ENCODE measurements at places on chromosomes 12 and 14.

DNA sequence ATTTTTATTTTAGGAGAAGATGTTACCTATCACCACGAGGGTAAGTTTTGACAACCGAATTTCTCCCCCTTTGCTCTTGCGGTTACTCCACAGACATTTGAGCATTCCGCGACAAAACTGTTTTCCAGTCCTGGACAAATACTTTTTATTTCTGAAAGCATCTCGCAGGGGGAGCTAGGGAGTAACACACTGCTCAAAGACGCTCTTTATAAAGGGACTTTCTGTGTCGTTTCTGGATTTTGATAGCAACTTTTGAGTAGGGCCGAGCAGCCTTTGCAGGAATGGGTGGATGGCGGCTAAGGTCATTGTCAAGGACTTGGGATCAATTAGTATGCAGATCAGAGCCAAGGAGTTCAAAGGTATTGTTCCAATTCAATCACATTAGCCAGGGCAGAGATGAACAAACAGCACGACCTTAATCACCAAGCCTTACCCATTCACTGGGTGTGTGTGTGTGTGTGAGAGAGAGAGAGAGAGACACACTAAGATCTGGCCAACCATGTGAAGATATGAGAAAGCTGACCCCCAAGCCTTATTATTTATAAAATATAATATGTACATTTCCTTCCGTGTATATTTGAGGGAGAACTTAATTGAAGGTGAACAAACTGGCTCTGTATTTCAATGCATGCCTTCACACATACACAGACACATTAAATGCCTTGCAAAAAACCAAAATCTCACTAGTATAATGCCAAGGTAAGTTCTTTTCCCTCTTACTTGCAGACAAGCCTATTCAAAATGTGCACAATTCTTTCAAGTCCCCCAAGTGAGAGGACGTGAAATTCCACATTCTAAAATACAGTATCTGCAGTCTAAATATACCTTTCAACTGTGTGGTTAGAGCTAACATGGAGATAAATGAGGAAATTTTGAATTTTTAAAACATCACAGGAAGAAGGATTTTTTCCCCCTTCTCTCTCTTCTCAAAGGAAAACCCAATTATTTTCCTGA is 613.8 kb downstream of the VRK1 start:
- DNase-seq, result no peak

DNA sequence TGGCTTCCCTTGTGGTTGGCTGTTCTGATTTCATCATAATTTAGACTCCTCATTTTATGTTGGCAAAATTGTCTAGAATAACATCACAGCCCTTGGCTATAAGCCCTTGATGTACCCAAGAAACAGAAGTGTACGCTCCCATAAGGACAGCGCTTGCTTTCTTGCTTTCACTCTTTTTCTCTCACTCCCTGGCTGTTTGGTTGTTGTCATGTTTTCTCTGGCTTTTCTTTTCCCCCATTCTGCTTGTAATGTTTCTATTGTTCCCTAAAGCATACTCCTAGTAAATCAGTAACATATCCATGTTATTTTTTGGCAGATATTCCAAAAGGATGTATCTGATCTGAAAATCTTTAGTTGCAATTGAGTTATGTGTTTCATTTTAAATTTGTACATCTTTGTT is 530.5 kb downstream of the NOVA1 start:
- no peak for DNase-seq

DNA sequence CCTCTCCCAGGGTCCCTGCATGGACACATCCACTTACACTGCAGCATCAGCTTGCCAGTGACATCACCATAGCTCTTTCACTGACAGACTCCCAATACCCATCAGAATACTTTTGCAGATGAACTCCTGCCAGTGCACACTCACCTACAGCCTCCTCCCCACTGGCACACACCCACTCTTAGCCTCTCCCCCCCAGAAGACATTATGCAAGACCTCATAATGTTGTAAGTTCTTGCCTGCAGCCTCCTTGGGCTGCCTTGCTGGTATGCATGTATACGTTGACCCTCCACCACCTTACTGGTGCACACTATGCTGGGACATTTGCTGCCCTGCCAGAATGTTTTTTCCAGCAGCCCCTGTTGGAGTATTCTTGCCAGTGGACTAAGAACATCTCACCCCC is 324.2 kb downstream of the AEBP2 start:
- no peak for DNase-seq

GRCh38 chr14:81384900-81385299 is 15.2 kb downstream of the STON2 start:
- peak; percentile 92 for DNase-seq

DNA sequence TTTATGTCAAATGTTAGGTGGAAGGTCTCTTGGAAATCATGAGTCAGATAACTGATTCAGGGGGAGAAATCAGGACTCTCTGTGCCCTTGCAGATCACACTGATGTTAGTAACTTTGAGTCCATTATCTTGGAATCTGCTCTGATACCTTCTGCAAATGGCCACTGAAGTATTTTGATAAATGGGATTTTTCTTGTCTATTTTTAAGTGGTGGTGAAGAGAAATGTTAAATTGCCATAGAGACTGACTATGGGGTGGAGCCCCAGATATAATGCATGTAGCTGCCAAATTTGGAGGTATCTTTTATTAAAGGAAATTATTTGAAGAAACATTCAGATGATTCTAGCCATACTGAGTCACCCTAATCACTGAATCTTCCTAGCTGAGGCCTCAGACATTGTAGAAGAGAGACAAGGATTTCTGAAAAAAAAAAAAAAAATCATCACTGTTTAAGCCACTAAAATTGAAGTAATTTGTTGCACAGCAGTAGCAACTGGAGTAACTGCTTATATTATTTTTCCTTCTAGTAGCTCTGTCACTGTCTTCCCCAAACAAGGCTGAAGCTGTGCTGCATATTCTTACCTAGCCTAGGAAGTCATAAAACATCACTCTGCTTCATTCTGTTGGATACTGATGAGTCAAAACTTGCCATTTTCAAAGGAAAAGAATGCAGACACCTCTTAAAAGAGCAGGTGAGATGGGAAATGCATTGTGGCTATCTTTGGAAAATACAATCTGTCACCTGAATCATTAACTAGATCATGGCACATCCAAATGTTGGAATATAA is 36.0 kb upstream of the CLEC14A start:
- no peak for DNase-seq

DNA sequence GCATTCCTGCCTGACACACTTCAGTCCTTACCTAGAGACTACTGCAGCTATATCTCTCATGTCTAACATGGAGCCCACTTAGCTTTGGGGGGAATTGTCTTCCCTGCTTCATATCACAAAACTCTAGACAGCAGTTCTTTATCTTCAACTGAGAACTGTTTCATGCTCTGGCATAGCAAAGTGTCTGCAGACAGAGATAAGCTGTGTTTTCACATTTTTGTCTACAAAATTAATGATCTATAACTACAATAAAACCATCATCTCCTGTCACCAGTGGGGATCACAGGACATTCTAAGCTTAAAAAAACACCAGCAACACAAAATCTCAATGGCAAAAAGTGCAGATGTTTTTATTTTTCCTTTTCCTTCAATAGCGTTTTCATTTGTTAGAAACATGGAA is 137.1 kb upstream of the VRK1 start:
- no peak for DNase-seq

- DNase-seq, result no peak
Observed at GRCh38 chr12:108017472-108018057, 111.5 kb upstream of the WSCD2 start.

- no peak for DNase-seq
Observed at GRCh38 chr12:5977556-5977955, 32.5 kb upstream of the ANO2 start.

DNA sequence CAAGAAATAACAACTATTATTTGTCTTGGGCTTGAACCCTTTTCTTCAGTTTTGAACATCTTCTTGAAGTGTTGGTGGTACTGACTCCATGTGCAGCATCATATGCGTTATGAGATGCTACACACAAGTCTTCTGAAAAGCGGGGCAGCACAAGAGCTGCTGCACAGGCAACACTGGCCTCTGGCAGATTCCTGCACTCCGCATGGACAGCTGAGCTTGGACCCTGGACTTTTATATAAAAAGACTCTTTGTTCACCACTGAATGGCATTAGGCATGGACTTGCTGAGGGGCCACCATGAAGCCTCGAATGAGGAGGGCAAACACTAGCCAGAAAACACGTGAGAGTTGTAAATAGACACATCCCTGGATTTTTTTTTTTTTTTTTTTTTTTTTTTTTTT is 210.8 kb upstream of the NPAS3 start:
- DNase-seq, result no peak

DNA sequence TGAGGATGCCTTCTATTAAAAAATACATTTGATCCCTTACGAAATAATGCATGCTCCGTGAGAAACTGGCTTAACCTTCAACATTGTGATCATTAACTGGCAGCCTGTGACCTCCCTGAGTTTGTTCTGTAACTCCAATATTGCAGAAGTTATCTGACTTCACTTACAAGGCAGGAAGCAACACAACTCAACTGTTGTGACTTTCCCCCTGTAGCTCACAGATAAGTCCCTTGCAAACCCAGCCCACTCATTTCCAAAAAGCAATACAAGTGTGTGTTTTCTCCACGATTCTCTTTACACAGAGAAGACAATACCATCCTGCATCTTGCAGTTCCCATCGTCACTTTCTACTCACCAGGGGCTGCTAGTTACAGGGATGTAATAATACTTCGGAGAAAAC is 304.7 kb upstream of the TMEM132C start:
- no peak for DNase-seq

DNA sequence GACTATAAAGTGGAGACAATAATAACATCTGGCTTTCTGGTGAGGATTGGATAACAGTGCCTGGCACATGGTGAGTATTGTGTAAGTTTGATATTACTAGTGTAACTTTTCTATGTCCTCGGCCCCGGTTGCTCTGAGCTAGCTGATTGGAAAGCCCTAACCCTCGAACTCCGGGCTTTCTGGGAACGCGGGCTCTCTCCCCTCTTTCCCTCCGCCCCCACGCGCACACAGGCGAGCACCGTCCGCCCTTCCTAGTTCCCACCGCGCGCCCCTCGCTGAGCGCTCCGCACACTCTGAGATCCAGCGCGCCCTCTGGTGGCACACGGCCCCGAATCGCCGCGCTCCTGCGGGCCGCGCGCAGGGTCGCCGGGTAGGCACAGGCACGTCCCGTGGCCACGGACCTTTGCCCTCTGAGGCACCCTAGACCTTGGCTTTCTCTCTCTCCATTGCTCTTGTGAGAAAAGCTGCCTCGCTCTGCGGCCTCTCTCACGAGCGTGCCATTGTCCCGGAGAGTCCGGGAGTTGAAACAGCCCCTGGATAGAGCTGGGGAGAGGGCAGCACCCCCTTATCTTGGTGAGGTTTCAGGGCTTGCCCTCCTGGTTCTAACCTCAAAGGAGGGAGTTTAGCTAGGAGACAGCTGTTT is 23.2 kb upstream of the ESRRB start:
- DNase-seq, result peak; percentile 8

DNA sequence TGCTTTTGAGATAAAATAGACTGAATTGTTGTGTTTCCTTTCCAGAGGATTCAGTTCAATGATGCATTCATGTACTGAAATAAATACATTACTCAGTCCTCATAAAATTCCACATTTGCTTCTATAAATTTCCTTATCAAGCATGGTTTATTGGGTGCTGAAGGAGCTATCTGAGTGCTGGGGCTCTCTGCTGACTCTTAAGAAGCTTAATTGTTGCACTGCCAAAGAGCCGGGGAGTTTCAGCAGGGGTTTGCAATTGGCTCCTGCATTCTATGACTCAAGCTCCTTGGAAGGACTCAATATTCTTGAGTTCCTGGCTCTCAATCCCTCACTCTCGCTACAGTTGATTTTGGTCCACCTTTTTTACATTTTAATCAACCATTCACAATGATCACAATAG is 69.8 kb upstream of the PYGL start:
- no peak for DNase-seq

DNA sequence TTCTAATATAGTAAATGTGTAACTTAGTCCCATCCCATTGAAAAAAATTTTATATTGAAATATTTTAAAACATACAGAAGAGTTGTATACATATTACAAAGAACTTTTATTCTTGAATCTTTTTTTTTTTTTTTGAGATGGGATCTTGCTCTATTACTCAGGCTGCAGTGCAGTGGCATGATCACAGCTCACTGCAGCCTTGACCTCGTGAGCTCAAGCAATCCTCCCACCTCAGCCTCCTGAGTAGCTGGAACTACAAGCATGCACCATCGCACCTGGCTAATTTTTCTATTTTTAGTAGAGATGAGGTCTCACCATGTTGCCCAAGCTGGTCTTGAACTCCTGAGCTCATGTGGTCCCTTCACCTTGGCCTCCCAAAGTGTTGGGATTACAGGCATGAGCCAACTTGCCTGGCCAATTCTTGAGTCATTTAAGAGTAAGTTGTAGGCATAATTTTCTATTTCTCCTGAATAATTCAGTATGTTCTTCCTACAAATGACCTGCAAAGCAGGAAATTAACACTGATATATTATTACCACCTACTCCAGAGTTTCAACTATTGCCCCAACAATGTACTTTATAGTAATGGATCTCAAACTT is 153.0 kb upstream of the BMP4 start:
- DNase-seq, result peak; percentile 6

GRCh38 chr14:38047195-38047902 is 160.4 kb upstream of the SSTR1 start:
- no peak for DNase-seq

GRCh38 chr12:79058342-79058741 is 193.8 kb downstream of the SYT1 start:
- DNase-seq, result peak; percentile 88

GRCh38 chr14:103332143-103332919 is 1.7 kb upstream of the EIF5 start:
- DNase-seq, result no peak

GRCh38 chr14:54738009-54738408 is 164.6 kb downstream of the GCH1 start:
- DNase-seq, result no peak

- peak; percentile 68 for DNase-seq
Observed at GRCh38 chr14:81137316-81137715, 83.4 kb downstream of the GTF2A1 start.

GRCh38 chr12:125573271-125573670 is 508.0 kb downstream of the AACS start:
- DNase-seq, result no peak

GRCh38 chr12:131126662-131127173 is 173.0 kb downstream of the ADGRD1 start:
- no peak for DNase-seq

GRCh38 chr14:93490001-93490400 is 59.3 kb downstream of the UNC79 start:
- no peak for DNase-seq

GRCh38 chr12:105321125-105321524 is 9.4 kb upstream of the C12orf75 start:
- DNase-seq, result no peak

- DNase-seq, result no peak
Observed at GRCh38 chr12:57465030-57465746, 5.6 kb downstream of the GLI1 start.

DNA sequence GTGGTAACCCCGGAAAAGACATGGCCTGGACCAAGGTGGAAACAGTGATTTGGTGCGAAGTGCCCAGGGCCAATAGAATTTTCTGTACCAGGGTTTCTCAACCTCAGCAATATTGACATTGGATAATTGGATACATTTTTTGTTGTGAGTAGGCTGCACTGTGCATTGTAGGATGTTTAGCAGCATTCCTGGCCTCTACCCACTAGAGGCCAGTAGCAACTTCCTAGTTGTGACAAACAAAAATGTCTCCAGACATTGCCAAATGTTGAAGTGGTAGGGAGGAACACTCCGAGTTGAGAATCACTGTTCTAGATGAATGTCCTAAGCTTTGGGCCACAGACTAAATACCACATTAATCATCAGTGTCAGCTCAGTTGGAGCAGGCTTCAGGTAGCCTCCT is 6.2 kb upstream of the CGRRF1 start:
- no peak for DNase-seq

GRCh38 chr14:31578266-31578665 is 17.1 kb downstream of the NUBPL start:
- DNase-seq, result no peak

- no peak for DNase-seq
Observed at GRCh38 chr12:3530548-3530947, 39.5 kb downstream of the PRMT8 start.

Data from Caki2 (cell line).